Non-pigmented ciliary epithelial cell (primary cell): ENCODE measurements at places on chromosomes 2 and 18.

DNA sequence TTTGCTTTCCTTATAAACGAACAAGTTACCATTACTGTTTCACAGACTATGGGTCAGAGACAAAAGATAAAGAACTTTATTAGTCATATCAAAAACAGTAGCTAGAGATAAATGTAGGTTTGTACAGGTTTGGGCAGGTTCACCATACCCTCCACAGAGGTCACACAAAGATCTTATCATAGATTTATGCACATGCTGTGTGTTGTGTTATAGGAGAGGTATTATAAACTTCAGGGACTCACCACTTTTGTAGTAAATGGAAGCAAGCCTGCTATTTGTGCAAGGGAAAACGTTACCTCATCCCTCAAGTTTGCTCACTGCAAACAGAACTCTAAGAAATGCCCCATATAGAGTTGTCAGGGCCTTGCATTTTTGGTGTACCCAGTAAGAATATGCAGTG is 584.5 kb upstream of the LRRTM1 start:
- no peak for DNase-seq

DNA sequence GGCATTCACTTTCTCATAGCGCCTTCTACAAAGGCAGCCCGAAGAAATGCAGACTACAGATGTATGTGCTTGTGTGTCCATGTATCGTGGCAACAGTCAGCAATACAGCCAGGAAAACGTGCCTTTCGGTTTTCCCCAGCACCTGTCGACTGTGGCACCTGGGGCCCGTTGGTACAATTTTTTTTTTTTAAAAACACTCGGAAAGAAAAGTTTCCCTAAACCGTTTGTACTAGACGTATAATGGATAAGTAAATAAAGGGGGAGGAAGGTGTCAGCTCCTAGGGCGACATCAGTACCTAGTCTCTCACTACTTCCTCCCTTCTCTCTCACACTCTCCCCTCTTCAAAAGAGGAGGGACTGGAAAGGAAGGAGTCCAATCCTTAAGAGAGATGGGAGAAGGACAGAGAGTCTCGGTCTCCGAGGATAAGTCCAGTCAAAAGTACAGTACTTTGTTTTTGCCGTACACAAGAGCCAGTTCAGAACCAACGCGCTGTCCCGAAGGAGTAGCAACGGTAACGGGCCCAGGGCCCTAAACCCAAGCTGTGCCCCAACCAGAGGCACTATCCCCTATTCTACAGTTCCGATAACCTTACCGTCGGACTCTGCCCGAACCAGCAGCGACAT is 759 bp downstream of the PPP4R3B start:
- DNase-seq: peak; percentile 15

DNA sequence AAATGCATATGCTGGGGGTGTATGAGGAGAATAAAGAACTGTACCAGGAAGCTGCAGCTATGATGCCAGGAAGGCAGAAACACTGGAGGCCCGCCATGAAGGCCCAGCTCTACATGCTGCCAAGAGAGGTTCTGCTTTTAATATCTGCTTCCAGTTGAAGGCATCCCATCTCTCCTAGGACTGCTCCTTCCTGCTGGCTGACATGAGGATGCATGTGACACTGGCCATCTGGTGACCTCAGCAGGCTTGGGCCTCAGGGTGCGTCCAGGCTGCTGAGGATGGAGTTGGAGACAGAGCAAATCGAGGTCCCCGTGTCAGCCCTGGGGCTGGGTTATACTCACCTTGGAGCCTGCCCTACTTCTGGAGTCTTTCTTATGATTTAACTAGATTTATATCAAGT is 49.0 kb downstream of the PSMG2 start:
- DNase-seq: no peak

DNA sequence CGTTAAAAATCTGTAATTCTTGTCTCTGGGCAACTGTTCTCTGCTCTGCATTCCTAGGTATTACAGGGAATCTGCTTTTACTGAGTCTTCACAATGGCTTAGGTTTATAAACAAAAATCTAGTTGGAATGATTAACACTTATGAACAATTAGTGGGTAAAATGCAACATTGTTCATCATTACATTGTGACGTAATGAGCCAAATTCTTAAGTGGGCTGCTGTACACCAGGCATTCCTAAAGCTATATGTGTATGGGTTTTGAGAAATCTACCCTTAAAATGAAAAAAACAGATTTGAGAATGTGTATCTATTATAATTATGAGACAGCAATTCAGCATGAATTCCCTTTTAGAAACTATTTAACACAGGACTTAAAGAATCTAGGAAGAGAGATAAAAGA is 41.5 kb upstream of the ERBB4 start:
- DNase-seq: no peak

DNA sequence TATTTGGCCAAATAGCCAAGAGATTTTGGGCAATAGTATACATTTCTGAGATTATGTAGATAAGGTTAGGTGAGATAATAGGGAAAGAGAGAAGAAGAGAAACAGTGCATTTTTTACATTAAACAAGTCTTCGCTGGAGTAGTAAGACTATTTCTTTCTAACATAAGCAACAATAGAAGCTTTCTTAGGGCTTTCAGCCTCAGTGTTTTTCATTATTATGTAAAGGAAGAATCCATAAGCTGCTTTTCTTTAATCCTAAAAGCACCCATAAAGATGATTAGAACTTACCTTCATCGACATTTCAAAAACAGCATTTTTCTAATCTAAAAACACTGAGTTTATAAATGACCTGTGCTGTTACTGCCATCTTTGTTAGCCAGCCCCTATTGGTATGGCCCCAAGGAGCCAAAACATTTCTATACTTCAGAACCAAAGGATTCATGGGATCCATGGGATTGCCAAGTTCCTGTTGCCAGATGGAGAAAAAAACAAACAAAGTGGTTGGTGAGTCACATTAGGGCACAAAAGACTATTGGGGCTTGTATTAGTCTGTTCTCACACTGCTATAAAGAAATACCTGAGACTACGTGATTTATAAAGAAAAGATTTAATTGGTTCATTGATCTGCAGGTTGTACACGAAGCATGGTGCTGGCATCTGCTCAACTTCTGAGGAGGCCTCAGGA is 88.2 kb downstream of the SCG2 start:
- DNase-seq: no peak

DNA sequence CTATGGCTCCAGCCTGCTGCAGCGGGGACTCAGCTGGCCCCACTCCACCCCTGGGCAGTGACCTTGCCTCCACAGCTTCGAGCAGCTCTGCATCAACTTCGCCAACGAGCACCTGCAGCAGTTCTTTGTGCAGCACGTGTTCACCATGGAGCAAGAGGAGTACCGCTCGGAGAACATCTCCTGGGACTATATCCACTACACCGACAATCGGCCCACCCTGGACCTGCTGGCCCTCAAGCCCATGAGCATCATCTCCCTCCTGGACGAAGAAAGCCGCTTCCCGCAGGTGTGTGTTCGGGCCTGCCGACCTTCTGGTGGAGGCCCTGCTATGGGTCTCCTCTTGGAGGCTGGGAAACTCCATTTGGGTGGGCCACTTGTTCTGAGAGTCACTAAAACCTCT is 48.6 kb downstream of the MYO7B start:
- DNase-seq: no peak

DNA sequence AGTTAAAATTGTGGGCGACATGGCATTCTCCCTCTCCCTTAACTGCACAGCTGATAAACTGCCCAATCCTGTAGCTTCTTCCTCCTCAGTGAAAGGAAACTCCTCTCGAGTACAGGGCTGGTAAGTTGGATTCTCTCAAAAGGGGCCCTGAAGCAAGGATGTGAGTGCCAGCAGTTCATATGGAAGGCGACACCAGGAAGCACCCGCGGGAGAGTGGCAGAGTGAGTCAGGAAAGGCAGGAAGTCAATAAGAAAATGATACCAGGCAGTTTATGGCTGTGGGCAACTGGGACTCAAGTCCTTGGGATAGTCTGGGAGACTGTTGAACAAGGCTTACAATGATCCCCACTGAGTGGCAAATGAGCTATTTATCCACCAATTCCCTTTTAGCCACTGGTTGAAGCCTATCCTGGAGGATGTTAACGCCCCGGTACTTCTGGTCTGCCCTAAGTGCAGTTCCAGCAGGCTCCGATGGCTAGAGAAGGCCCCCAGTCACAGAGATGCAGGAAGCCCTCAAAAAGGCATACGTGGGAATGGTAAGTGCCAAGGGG is 34.8 kb downstream of the ABHD3 start:
- DNase-seq: no peak

GRCh38 chr2:220445429-220446105 is 818.1 kb downstream of the SLC4A3 start:
- DNase-seq: peak; percentile 19

DNA sequence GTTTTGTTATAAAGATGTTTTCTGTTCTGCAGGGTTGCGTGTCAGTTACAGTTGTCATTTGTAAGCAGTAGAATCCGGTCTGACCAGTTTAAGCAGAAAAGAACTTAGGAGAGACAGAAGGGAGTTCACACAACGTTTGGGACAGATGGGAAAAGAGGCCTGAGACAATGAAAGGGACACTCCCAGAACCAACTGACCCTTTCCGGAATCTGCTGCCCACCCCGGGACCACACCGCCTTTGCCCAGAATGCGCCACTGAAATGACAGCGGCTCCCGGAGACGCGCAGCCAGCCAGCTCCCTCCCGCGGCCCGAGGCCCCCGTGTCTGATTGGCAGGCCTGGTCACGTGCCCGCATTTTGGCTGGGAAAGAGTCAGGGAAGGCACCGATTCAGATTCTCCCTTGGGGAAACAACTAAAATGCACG is 244.6 kb downstream of the BCL2 start:
- DNase-seq: no peak

DNA sequence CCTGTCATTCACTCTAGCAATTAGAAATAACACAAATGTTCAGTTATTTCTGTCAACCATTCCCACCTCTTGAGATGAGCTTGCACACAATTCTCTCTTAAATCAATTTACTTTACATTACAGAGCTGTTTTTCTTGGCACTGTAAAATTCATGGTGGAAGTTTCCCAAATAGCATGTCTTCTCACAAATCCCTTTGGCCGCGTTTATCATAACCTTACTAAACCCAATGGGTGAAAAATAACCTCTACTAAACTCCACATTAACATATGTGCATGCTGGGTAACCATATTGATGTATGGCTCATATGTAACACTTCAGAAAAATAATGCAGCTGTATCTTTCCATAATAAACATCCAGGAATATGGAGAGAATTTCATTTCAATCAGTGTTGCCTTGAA is 75.5 kb upstream of the SULT1C3 start:
- DNase-seq: no peak

- no peak for DNase-seq
Observed at GRCh38 chr2:239753401-239753837, 271.7 kb downstream of the NDUFA10 start.

GRCh38 chr2:151862700-151863099 is 34.5 kb upstream of the ARL5A start:
- no peak for DNase-seq

DNA sequence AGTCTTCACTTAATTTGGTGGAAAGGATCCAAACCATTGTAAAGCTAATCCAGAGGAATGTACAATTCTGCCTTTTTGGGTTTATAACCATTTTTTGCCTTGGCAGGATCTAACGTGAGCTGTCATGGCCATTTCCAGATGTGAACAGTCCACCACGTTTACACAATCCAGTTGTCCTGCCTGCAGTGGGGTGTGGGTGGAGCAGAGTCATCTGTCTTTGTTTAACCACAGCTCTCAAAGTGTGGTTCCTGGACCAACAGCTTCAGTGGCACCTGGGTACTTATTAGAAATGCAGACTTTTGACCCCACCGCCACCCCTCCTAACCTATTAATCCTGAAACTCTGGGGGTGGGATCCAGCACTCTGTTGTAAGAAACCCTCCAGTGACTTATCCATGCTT is 35.9 kb downstream of the FHOD3 start:
- no peak for DNase-seq

DNA sequence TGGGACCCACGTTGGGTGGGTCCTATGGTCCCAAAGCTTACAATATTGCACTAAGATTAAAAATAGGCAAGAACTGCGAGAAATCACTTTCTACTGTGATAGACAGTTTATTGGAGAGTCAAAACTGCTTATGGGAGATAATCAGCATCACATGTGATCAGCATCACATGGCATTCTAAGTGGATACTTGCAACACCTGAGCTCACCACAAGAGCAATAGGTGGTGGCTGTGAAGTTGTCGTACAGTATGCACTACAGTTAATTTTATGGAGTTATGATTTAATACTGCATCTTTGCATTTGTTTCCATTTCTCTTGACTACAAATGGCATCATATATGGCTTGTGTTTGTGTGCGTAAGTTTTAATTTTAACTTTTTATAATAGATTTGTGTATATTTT is 11.6 kb downstream of the PNO1 start:
- no peak for DNase-seq

DNA sequence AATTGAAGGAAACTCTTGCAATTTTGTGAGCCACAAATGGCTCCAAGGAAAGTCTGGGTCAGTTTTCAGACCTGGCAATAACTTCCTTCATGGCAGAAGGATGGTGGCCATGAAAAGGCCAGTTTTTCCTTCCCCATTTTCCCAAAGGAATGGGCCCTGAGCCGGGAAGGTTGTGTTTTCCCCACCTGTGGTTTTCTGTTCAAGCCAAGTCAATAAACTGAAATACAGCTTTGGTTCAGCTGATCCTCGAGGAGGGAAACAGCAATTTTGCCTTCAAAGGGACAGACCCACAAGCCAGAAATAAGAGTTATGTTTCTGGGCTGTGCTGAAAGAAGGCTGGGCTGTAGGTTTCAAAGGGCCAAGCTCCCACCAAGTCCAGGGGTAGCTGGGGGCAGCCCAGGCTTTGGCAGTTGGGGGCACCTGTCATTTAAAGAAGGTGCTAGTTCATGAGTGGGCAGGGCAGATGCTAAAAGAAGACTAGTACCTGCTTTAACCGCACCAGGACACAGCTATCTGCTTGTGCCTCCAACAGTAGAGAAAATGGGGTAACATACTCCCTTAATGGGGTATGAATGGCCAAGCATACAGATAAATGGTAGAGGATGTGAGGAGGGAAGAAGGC is 97.0 kb downstream of the TTC32 start:
- DNase-seq: no peak

- DNase-seq: no peak
Observed at GRCh38 chr2:170213651-170214050, 35.7 kb downstream of the MYO3B start.

- no peak for DNase-seq
Observed at GRCh38 chr2:45598545-45598944, 12.5 kb downstream of the SRBD1 start.

- DNase-seq: no peak
Observed at GRCh38 chr2:215274829-215275228, 37.0 kb upstream of the ATIC start.

DNA sequence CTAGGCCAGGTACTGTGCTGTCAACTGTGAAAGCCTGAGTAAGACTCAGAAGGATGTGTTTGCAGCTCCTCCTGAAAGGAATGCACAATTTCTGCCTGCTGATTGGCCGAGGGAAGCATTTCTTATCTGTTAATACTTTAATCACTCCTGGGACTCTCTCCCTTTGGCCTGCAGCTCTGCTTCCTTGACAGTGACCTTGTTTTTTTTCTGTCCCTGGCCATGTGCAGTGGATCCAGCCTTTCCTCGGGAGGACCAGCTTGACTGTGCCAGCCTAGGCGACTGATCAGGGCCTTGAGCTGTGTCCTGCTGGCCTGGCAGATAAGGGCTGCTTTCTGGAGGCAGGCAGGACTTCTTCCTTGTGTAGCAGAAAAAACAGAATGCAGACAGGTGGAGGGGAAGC is 10.0 kb downstream of the RNF144A start:
- no peak for DNase-seq

GRCh38 chr2:170396799-170397459 is 219.0 kb downstream of the MYO3B start:
- DNase-seq: no peak
